ENCODE measurements at places on chromosomes 16 and 17. TPM values are rescaled to one million over a fixed set of nuclear protein-coding genes. Genes with fewer than 3 reads are reported as not detected.

- DNase-seq = no peak
These were observed 31.7 kb downstream of the BMERB1 start for GRCh38 chr16:15466131-15466530.

UNC13D gene
- total RNA-seq = 26.4 TPM

HS3ST3A1 gene
- 0.49 TPM for total RNA-seq

DNA sequence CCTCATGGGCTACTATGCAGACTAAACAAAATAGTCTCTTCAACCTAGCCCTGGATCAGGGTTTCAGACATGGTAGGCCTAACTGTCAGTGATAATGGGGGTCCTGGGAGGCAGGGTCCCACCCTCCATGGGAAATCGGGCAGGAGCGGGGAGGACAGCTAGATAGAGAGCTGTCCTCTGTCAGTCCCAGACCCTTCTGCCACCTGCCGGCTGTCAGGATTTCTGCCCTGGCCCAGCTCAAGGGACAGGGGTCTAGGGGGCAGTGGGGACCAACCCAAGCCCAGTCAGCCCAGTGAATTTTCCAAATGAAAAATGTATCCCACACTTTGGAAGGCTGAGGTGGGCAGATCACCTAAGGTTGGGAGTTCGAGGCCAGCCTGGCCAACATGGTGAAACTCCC lies 5.3 kb downstream of the CA7 start:
- DNase-seq = no peak

GRCh38 chr17:37118366-37119137 lies 169.8 kb downstream of the AATF start:
- DNase-seq = no peak

TENT4B gene
- 13.3 TPM for total RNA-seq

PIRT gene
- total RNA-seq = 0.32 TPM

ELMO3 gene
- total RNA-seq = 68.3 TPM

DNA sequence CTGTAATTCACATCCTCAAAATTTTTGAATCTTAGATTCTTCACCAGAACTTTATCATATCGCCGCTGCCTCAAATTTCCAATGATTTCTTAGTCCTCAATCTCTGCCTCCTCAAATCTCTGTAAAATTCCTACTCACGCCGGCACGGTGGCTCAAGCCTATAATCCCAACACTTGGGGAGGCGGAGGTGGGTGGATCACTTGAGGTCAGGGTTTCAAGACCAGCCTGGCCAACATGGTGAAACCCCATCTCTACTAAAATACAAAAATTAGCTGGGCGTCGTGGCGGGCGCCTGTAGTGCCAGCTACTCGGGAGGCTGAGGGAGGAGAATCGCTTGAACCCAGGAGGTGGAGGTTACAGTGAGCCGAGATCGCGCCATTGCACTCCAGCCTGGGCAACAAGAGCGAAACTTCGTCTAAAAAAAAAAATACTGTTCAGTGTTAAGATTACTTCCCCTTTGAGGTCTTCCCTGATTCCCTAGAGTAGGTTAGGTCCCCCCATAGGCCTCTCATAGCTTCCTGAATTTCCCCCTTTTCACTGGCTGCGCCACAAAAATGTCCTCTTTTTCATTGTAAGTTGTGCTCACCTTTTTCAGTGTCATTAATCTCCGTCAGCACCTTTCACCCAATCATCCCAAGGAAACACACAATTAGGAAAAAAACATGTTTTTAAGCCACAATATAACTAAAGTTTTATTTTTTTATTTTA lies 919 bp upstream of the CBX1 start:
- no peak for DNase-seq

OR4D1 gene
- not detected for total RNA-seq

- DNase-seq = peak; percentile 32
These were observed 2.7 kb downstream of the NUFIP2 start for GRCh38 chr17:29291163-29291752.

STAC2 gene
- 1.3 TPM for total RNA-seq

All from mucosa of gallbladder (tissue), 1 donor.